Right renal pelvis (tissue), 4 donors: ENCODE measurements at places on chromosomes 5 and 9.

DNA sequence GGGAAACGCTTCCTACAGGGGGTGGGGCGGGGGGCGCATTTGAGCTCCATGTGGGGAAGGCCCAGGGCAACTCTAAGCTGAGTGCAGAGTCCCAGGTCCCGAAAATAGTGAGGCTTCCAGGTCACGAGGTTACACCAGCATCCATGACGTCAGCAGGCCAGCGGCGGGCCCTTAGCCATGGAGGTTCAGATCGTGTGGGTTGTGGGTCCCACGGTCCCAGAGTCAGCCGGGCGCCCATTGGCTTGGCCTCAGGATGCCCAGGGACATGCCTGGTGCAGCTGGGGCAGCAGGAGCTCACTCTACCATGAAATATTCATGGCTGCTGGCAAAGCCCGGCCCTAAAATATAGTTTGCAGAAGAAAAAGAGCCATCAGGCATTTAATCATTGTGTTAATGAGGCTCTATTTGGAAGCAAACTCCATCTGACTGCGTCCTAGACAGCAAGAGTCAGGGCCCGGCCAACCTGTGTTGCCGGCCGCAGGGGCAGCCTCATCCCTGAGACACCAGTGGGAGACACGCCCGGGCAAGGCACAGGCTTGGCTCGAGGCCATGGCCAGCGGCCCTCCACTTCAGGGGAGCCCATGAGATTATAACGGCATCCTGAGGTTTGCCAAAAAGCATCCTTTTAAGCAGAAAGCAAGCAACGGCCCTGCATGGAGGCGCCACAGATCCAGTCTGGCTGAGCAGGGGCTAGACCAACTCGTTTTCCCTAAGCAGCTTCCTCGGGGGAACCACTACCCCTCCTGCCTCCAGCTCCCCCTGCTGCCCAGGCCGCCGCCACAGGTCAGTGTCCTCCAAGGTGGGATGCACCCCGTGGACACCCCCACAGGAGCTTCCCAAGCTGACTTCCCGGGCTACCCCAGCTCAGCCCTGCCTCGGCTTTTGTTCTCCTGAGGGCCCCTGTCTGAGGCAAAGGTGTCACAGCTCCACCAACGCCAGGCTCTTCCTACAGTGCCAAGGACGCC, 108.9 kb upstream of the PPP1R26 start:
- DNase-seq: no peak

- DNase-seq: no peak
Measured at GRCh38 chr5:177178733-177179304, 45.2 kb downstream of the NSD1 start.

GRCh38 chr5:78647838-78648358, 674 bp downstream of the LHFPL2 start:
- DNase-seq: no peak

- no peak for DNase-seq
Measured at GRCh38 chr5:138000102-138000723, 32.7 kb downstream of the FAM13B start.

- no peak for DNase-seq
Measured at GRCh38 chr9:114991861-114992260, 61.5 kb upstream of the TNFSF8 start.

GRCh38 chr9:127182901-127183746, 60.7 kb upstream of the ANGPTL2 start:
- no peak for DNase-seq

DNA sequence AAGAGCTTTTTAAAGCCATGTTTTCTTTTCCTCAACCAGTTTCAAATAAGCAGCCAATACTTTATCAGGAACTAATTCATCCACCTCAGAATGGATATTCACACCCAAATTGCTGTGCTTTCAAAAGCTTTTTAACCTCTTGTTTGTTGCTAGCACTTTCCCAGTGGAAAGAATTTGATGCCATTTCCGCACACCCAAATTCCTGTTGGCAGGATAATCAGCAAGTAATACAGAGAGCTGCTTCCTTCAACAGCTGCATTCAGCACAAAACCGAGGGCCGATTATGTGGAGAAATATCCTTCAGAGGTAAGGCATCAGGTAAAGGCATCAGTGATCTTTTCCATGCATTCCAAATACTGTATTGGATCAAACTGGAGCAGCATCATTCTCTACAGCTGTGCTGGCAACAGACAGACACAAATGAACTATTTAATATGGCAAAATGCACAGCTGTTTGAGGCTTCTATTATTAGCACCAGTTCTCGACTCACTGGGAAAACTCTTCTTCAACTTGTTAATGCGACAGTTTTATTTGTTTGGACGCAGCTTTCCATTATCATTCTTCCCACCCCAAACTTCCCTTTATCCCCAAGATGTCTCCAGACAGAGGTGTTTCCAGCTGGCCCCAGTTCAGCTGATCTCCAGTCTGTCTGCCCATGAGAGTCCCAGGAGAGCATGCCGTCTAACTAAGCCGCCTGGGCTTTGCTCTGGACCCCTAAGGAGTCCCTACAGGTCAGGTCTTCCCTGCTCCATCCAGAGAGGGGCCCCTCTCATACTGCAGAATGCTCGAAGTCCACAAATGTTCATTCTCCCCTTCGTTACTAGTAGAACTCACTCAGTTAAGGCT, 22.2 kb upstream of the MGAT1 start:
- DNase-seq: no peak

GRCh38 chr5:123039673-123040072, 3.1 kb upstream of the PPIC start:
- DNase-seq: no peak

GRCh38 chr9:69412741-69413150, 87.7 kb downstream of the ENTREP1 start:
- peak; percentile 44 for DNase-seq

GRCh38 chr9:96519787-96520186, 69.8 kb downstream of the HABP4 start:
- DNase-seq: no peak

GRCh38 chr5:98880598-98880997, 48.2 kb downstream of the CHD1 start:
- DNase-seq: no peak

DNA sequence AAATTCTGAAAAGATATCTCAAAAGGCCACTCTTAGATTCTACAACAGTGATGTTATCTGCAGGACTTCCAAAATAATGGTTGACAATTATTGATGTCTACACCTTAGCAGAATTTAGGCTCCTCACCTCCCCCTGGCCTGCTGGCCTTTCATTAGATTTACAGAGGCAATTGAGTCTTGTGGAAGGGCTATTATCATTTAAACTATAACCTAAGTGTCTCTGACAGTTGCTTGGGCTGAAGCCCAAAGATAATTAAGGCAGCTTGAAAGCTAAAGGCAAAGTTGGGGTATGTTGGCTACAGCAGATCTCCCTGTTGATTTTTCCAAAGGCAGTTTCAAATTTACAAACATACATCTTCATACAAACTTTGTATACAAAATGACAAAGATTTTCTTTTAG, 912.3 kb downstream of the TAF11L14 start:
- no peak for DNase-seq

DNA sequence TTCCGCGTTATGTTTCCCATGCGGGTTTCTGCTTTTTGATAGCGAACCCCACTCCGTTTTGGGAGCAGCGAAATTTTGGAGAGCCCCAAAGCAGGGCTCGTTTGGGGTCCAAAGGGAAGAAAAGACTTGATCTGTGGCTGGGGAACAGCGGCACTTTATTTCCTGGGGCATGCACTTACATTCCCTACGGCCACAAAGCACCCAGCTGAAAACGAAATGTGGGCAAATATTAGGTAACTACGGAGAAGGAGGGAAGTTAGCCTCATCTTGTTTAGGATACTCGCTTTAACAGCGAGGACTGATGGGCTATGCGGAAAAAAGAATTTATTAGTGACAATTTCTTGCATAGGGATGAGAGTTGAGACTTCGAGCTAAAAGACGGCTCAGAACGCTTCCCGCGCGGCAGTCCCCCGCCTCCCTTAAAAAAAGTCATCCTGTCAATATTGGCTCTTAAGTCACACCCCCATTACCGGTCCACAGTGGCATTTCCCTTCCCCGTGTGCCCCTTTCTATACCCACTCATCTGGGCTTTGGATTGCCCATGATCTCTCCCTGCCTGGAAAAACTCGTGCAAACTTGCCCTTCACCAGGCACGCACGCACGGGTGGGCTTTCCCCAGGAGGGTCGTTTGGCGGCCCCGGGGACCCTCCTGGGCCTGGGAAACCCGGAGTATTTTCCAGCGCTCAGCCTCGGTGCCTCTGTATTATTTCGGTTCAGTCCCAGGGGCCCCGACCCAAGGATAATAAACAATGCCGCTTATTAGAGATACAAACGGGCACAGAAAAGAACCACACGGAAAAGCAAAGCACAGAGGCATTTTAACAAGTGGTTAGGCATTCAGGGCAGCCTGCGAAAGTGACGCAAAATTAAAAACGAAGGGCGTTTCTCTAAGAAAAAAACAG, 35.8 kb upstream of the NFIB start:
- no peak for DNase-seq

DNA sequence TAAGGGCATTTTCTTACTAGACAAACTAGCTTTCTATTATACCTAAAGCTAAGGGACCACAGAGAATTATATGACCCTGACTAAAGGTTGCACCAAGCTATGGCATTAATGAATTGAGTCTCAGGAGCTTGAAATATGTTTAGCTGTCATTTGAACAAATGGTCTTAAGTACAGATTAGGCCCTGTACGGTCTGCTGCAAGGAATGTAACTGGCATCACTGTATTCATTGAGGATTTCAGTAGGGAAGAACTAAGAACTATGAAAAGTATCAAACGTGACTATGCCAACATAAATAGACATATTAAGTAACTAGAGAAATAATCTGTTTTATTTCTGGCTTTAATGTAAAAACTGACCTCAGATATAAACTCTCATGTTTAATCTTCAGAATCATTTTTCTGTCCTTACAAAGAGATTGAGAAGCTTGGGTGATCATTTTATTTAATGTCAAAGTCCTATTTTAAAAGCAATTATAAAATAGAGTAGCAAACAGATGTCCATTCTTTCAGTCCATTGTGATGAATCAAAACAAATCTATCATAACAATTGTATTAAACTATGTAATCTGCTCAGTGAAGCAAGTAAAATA, 845.9 kb downstream of the MAT2B start:
- no peak for DNase-seq
